ENCODE measurements at places on chromosomes 13 and 19.

- DNase-seq: no peak
These were observed 413.7 kb downstream of the LIG4 start for GRCh38 chr13:107801621-107802020.

- no peak for DNase-seq
These were observed 52.0 kb downstream of the DPF1 start for GRCh38 chr19:38172001-38172400.

DNA sequence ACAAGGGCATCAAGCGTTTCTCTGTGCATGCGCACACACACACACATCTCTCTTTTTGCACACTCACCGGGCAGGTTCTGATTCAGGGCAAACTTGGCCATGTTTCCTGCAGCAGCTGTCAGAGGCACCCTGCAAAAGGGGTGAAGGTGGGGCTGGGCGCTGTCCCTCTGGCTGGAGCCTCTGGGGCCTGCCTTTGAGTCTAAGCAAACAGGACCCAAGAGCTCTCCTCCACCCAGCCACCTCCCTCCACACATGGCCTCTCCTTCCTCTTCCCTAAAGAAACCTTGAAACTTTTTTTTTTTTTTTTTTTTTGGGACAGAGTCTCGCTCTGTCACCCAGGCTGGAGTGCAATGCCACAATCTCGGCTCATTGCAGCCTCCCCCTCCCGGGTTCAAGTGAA is 5.3 kb downstream of the KANK3 start:
- DNase-seq: no peak

- no peak for DNase-seq
These were observed 1.1 kb upstream of the ZNF546 start for GRCh38 chr19:39995794-39996193.

- no peak for DNase-seq
These were observed 5.4 kb downstream of the PNPLA6 start for GRCh38 chr19:7540761-7541474.

DNA sequence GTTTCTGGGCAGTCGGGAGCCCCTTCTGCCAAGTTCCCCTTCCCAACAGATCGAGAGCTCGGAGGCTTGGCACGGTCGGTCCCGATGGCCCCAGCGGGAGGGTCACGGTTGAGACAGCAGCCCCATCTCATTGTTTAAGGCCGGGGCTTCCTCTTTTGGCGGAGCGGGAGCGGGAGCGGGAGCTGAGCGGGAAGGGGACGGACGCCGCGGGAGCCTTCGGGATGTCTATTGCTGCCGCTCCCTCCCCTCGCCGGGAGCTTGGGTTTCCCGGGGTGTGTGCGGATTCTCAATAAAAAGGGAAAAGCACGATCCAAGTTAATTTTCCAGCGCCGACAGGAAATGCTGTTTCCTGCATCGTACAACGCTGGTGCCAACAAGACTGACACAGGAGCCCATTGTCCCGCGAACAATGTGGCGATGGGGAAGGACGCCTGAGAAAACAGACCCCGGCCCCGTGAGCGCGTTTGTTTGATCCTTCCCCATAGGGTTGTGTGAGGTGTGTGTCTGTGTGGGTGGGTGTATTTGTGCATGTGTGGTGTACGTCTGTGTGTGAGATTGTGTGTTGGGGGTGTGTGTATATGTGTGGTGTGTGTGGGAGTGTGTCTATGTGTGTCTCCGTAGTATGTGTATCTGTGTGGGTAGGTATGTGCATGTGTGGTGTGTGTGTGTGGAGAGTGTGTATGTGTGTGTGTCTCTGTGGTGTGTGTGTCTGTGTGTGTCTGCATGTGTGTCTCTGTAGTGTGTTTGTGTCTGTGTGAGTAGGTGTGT is 36.3 kb upstream of the FLT1 start:
- DNase-seq: no peak

DNA sequence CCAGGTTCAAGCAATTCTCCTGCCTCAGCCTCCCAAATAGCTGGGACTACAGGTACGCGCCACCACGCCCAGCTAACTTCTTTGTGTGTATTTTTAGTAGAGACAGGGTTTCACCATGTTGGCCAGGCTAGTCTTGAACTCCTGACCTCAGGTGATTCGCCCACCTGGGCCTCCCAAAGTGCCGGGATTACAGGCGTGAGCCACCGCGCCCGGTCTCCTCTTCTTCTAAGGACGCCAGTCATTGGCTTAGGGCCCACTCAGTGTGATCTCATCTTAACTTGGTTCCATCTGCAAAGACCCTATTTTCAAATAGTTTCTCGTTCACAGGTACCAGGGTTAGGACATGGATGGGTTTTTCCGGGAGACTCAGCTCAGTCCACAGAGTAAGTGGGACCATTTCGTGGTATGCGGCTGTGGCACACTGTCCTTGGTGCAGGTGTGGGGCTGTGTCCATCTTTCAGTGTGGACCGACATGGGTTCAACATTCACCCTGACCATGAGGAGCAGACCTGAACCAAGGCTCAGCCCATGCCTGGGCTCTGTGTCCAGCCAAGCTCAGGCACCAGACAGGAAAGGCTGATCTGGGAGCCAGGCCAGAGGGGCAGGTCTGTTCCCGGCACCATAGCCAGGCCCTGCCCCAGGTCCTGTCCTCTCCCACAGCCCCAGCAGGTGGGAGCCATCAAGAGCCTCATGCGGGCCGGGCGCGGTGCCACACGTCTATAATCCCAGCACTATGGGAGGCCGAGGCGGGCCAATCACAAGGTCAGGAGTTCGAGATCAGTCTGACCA is 2.8 kb upstream of the MKNK2 start:
- DNase-seq: no peak

DNA sequence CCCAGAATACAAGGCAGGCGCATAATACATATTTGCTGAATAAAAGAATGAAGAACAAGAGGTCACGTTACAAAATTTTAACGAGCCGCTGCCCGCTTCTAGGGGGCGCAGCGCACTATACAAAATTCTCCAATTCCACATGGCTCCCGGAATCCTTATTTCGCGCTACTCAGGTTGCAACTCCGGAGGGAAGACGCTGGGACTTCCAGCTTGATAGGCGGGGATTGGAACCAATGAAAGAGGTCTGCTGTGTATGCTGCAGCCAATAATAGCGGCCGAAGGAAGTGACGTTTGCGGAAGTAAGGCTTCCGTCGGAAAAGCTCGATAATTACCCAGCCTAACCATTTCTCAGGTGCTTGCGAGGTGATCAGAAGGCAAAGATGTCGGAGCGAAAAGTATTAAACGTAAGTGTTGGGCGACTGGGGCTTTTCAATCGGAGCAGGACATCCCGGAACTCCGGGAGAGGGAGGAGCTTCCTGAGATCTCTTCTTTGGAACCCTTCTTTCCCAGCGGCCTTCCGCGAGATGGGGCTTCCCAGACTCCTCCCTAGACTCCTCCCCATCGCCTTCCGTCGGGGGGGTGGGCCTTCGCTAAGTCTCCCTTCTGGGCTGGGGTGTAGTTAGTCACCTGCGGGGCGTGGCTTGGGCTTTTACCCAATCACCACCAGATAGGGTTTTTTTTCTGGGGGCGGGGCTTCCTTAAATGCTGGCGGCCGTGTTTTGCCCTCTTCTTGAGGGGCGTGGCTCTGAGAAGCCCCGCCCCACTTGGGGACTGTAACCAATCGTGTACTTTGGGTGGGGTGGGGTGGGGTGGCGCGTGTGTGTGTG is at the start of gene YJU2:
TSS of gene YJU2 (plus strand) at position 314 of the 827 bp plus-strand sequence. CDS start at position 381, 67 bp downstream.
- DNase-seq: peak; percentile 99

DNA sequence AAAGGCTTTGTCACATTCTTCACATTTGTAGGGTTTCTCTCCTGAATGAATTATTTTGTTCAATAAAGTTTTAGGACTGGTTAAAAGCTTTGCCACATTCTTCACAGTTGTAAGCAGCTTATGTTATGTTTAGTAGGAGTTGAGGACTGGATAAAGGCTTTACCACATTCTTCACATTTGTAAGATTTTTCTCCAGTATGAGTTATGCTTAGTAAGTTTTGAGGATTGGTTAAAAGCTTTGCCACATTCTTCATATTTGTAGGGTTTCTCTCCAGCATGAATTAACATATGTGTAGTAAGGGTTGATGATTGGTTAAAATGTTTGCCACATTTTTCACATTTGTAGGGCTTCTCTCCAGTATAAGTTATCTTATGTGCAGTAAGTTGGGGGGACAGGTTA is 79.9 kb downstream of the ZNF431 start:
- DNase-seq: no peak

All from fibroblast of skin of left quadriceps (primary cell).